Fibroblast of the aortic adventitia (primary cell): ENCODE measurements at places on chromosomes 3 and 15.

DNA sequence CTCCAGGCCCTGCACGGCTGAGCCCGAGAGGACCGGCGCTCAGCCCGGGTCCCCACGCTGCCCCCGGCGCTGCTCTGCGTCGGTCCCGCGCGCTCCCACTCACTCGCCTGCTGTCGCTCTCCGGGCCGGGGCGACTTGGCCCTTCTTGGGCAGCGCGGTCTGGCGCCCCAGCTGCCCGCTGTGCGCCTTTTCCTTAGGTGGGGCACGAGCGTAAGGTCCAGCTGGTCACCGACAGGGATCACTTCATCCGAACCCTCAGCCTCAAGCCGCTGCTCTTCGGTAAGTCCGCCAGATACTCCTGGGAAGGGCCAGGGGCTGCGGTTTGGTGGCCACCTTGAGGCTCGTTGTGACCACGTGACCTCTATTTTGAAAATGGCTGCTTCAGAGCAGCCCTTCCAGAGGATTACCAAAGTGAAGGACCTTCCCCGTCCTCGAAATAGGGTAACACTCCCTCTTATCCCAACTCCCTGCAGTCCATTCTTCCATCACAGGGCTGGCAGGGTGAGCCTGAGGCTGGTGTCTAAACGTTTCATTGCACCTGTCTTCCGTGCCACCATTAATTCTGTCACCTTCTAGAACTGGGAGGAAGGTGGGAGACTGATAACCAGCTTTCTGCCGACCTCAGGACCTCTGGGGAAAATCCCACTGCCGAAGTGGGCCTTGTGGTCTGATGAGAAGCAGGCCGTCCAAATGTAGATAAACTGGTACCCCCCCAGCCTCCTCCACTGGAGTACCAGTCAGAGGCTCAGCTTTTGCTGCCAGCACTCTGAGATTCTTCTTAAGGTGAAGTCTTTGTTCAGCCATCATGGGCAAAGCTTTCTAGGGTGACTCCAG lies 812 bp downstream of the P4HTM start:
- DNase-seq: peak; percentile 35

- no peak for DNase-seq
Measured at GRCh38 chr3:39273119-39273518, 6.7 kb downstream of the CX3CR1 start.

- peak; percentile 74 for DNase-seq
Measured at GRCh38 chr3:73401059-73401458, 223.7 kb downstream of the PDZRN3 start.

DNA sequence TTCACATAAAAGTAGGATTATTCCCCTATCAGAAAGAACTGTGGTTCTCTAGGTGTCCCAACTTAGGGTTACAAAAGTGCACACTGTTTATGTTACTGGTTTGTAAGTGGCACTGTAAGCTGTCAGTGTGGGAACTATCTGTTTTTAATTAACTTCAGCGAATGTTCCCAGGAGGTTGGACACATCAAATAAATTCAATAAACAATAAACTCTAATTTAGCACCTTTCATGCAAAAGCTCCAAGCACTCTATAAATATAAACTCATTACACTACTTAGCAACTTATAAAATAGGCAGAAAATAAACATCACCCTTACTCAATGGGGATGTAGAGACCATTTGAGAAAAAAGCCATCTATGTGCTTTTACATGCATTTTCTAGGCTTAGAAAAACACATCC lies 168.4 kb upstream of the SLC2A2 start:
- no peak for DNase-seq

- DNase-seq: no peak
Measured at GRCh38 chr3:187942658-187943241, 197.5 kb upstream of the BCL6 start.

DNA sequence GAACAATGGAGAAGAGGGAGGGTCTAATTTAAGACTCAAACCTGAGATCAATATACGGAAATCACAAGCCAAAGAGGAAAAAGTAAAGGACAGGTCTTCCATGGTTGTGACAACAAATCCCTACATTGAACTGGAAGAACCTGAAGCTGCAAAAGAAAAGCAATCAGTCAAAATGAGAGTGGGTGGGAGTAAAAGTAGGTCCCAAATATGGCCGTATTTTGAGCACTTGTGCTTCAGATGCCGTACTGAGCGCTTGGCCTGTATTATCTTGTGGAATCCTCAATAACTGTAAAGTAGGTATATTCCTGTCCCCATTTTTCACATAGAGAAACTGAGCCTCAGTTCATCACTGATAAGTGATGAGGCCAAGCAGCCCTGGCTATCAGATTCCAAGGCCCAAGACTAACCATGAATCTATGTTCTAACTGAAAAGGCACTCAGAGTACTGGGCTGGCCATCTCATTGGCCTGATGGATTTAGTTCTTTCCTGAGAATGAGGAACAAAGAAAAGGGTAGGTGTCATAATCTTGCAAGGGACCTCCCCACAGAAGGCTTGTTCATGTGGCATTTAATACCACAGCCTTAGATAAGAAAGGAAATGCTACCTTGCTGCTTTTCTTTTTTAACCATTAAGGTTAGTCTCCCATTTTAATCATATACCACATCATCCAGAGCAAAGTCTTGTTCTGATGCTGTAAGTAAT lies 52.5 kb downstream of the LRRN1 start:
- no peak for DNase-seq

- DNase-seq: peak; percentile 38
Measured at GRCh38 chr3:33687406-33688010, 30.5 kb downstream of the CLASP2 start.

- DNase-seq: peak; percentile 40
Measured at GRCh38 chr3:126259411-126260391, 79.3 kb upstream of the ALDH1L1 start.

DNA sequence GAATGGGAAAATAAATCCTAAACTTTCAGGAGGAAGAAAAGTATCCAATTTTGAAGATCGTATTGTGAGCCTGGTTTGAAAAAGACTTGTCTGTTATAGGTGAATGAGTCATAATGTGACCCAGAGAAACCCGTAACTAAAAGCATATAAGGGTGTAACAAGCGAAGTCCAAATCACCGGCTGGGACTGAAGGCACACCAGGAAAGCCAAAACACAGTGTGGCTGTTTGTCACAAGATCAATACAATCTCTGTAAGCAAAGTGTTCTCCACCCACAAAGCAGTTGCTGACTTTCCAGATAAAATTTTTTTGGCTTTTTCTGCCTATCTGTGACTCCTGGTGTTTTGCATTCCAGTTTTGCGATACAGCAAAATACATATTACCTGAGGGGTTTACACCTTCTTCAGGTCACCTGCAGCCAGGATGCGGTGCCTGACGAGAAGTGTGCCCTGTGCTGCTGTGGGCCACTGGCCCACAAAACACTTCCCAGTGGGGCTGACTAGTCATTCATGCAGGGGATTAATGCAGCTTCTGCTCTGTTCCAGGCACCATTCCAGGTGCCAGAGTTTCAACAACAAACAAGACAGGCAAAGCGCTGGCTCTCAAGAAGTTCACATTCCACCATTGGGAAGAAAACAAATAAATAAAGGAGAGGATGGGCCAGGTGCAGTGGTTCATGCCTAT lies 14.4 kb downstream of the HES1 start:
- DNase-seq: no peak

DNA sequence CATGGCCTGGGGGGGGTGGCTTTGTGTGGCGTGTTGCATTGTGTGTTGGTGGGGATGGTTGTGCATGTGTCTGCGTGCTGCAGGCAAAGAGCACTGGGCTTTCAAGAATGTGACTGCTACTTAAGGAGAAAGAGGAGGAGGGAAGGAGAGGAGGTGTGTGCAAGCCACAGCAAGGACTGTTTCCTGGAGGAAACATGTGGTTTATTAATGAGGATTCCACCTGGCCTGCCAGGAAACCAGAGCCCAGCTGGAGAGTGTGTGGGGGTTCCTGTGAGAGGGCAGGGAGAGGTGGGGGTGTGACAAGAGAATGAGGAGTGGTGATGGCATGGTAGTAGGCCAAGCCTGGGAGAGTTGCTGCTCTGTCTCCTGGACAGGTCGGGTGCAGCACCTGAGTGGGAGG lies 258.1 kb upstream of the ROPN1 start:
- DNase-seq: no peak

GRCh38 chr15:91214675-91215590 lies 114.9 kb downstream of the SV2B start:
- DNase-seq: no peak

- DNase-seq: no peak
Measured at GRCh38 chr15:99257107-99257750, 5.9 kb downstream of the LRRC28 start.

GRCh38 chr3:87625876-87626275 lies 349.5 kb upstream of the POU1F1 start:
- DNase-seq: peak; percentile 44

DNA sequence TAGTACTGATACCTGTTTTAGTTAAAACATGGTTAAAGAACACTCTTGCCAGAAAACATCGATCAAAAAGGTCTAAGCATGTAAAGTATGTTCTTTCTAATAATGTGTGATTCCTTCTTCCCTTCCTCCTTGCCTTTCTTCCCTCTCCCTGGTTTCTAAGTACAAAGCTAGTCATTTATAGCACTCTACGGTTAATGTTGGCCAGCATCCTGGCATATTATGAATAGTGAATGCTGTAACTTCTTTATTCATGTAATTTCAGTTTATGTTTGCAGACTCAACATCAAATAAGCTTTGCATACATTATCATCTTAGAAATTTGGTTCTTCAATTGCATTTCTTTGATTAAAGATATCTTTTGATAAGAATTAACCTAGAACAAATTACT lies 27.1 kb downstream of the P2RY12 start:
- DNase-seq: peak; percentile 21

- DNase-seq: no peak
Measured at GRCh38 chr3:186538779-186539178, 5.4 kb downstream of the CRYGS start.

GRCh38 chr3:52453496-52454249 lies at the start of gene TNNC1:
TNNC1 (minus strand) TSS chr3:52454041; CDS start chr3:52454015, 26 bp downstream.
- DNase-seq: no peak

- DNase-seq: peak; percentile 43
Measured at GRCh38 chr3:193826159-193826795, 233.3 kb downstream of the OPA1 start.

DNA sequence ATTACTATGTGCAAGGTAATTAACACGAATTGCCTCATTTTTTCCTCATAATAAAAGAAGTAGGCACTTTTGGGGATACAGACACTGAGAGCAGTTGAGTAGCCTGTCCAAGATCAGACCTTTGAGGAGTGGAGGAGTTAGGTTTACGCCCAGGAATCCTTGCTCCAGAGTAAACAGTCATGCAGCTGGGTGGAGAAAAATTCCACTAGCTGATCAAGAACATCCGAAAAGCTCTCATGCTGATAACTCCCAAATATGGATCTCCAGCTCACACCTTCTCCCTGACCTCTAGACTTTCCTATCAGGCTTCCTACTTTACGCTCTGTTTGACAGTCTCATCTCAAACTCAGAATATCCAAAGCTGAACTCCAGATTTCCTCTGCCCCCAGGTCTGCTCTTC lies 53.3 kb downstream of the ST6GAL1 start:
- peak; percentile 40 for DNase-seq

GRCh38 chr3:52535411-52536111 lies 844 bp upstream of the UQCC5 start:
- no peak for DNase-seq

DNA sequence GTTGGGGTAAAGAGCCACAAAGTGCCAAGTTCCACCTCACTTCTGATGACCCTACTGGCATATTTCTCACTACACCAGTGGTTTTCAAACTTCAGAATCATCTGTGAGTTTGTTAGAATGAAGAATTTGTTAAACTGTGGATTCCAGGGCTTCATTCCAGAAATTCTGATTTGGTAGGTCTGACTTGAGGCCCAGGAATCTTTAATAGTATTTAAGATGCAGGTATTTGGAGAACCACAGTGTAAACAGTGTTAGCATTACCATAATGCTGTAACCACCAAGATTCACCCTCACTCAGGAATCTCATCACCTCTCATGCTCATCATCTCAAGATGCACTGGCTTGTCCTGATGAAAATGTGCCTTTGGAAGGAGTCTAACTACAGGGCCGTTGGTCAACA lies 6.0 kb downstream of the KCNMB3 start:
- DNase-seq: no peak

GRCh38 chr3:42935472-42935871 lies 29.5 kb downstream of the ZNF662 start:
- DNase-seq: no peak

- no peak for DNase-seq
Measured at GRCh38 chr3:64276131-64276530, 50.9 kb upstream of the PRICKLE2 start.

DNA sequence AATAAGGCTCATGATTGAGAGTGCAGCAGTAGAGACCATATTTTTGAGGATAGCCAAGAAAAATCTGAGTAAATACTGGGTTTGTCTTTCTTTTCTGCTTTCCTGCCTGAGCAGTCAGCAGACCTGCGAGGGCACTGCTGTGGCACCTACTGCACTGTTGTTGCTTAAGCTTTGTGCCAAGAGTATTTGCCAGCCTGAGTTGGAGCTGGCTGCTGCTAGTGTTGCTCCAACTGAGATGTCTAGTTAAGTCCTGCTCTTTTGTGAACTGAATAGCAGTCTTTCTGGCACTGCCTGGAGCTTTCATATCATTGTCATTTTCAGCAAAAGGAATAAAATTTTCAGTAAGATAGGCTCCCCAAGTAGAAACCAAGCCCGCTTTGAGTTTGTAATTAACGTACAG lies 214.5 kb upstream of the P2RY1 start:
- DNase-seq: no peak

- no peak for DNase-seq
Measured at GRCh38 chr15:33461671-33462070, 150.9 kb downstream of the RYR3 start.

DNA sequence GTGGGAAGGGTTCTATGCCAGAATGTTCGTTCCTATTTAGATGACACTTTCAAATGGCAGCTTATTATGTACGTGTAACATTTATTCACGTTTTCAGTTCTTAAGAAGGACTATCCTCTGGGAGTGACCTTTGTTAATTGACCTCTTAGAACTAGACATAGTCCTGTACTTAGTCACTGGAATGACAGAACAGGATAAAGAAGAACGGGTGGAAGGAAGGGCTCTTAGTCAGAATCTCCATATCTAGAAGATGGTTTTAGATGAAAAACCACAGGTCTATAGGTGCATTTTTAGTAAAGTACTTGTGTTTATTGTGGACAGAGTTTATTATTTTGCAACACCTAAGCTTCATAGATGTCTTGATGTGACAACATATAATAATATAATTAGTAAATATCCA lies 6.5 kb downstream of the METTL6 start:
- DNase-seq: no peak

DNA sequence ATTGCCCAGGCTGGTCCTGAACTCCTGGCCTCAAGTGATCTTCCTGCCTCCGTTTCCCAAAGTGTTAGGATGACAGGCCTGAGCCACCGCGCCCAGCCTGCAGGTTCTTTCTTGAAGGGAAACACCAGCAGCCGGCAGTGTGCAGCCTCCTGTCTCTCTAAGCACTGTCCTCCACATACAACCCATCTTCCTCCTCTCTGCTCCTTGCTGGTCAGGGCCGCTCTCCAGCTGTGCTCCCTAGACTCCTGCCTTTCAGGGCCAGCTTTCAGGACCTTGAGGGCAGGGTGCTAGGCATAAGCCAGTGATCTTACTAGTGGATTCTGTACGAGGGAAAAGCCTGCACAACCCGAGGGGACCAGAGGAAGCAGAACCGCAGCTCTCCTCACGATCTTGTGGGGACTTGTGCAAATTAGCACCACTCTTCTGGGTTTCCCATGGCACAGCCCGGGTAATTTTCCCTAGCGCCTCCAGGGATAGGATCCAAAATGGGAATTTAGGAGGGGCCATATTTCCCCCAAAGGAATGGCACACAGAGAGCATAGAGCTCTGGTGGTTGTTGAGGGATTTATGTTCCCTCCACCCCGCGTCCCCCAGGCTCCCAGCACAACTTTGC lies 18.2 kb upstream of the CORO2B start:
- no peak for DNase-seq
